SJSA1 (cell line): ENCODE measurements at places on chromosomes 4 and X.

- DNase-seq, result peak; percentile 97
Measured at GRCh38 chrX:154378059-154378798, 866 bp upstream of the EMD start.

GRCh38 chrX:119853444-119853843 lies 681 bp upstream of the UPF3B start:
- DNase-seq, result no peak

DNA sequence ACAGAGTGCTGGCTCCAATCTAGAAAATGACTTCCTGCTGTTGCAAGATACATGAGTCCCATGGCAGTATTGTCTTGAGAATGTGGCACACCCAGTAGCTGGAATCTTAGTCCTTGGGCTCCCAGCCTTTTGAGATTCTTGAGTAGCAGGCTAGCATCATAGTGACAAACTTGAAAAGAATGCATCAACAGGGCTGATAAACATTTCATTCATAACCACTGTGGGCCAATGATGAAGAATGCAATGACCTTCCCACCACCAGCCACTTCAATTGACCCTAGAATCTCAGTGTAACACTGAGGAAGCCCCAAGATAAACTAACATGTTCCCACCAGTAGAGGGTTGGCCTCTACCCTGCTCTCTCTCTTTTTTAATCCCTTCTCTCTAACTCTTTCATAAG lies 329.3 kb downstream of the GBA3 start:
- DNase-seq, result peak; percentile 76

DNA sequence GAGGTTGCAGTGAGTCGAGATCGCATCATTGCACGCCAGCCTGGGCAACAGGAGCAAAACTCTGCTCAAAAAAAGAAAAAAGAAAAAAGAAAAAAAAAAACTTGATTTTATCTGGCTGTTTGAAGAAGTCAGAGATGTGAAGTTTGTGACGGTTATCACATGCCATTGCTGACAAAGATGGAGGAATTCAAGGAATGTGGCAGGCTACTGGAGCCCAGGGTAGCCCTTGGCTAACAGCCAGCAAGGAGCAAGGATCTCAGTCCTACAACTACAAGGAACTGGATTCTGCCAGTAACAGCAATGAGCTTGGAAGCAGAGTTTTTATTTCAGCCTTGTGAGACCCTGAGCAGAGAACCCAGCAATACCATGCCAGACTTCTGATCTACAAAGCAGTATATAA lies 24.3 kb upstream of the TET2 start:
- peak; percentile 40 for DNase-seq

- DNase-seq, result no peak
Measured at GRCh38 chr4:793093-793861, 32.7 kb downstream of the CPLX1 start.

DNA sequence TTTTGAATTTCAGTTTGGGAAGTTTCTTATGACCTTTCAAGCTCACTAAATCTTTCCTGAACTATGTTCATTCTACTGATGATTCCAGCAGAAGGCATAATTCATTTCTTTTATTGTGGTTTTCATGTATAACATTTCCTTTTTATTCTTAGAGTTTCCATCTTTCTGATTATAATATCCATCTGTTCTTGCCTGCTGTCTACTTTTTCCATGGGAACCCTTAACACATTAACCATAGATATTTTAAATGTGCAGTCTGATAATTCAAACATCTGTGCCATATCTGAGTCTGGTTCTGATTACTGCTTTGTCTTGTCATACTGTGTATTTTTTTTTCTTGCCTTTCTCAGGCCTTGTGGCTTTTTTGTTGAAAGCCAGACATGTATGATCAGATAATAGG lies 234.7 kb downstream of the COX7B2 start:
- DNase-seq, result no peak

GRCh38 chr4:98711526-98711925 lies 53.1 kb upstream of the TSPAN5 start:
- no peak for DNase-seq

GRCh38 chr4:2483237-2483636 lies 14.3 kb downstream of the RNF4 start:
- DNase-seq, result no peak
